Fibroblast of skin of back (primary cell): ENCODE measurements at places on chromosomes 1 and 21.
A peak's percentile ranks its signal among the peaks of the same experiment; 100 is the strongest.

- no peak for DNase-seq
These were observed 36.0 kb upstream of the GPR37L1 start for GRCh38 chr1:202086579-202087350.

DNA sequence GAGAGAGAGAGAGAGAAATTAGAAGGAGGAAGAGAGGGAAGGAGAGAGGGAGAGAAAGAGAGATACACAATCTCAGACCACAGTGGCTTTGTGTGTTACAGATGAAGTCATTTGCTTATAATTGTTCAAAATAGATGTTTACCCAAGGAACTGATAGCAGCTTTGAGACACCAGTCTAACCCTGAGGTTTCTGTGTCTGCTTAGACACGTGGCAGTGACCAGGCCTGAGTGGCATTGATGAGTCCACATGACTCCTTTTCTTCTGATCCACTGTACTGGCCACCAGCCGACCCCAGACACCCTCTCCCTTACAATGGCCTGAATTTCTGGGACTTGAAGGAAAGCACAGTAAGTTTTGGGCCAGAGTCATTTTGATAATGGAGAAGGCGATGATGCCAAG, 104.9 kb downstream of the DUSP10 start:
- DNase-seq = no peak

GRCh38 chr1:13749543-13750341, 49.8 kb downstream of the PRDM2 start:
- DNase-seq = peak; percentile 56

GRCh38 chr1:36279110-36279788, 26.9 kb upstream of the SH3D21 start:
- no peak for DNase-seq

DNA sequence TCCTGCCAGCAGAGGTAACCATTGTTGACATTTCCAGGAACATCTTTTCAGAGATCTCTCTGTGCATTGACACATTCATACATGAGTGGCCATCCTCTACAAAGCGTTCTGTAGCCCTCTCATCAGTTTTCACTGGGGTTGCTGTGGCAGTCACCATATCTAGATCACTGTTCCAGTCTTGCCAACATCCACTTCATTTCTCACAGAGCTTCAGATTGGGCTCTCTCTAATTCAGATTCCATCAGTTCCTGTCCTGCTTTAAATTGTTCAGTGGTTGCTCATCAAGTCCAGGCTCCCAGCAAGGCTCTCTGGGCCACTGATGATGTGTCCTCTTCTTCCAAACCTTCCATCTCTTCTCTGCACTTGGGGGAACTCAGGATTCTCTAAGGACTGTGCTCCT, 173.7 kb downstream of the KCNJ6 start:
- peak; percentile 94 for DNase-seq

DNA sequence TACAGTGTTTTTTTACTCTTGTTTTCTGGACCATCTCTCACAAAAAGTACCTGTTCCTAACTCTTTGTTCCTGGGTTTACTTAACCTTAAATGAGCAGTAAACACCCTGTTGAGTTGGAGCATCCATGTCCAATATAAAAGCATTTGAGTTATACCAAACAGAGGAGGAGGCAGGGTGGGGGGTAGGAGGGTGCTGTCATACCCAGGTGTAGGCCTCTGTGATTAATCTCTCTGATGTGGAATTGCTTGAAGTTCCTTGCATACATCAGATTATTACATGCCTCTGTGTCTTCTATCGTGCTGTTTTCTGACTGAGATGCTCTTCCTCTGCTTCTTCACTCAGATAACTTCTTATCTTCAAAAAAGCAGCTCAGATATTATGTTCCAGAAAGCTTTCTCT, 28.1 kb upstream of the RGS18 start:
- DNase-seq = no peak

- DNase-seq = no peak
These were observed 96.7 kb upstream of the IGSF21 start for GRCh38 chr1:18010945-18011344.

GRCh38 chr1:78688697-78689096, 39.1 kb downstream of the IFI44 start:
- DNase-seq = peak; percentile 50
